ENCODE measurements at places on chromosomes 16 and 17.

- no peak for DNase-seq
These were observed 5.2 kb upstream of the SYNRG start for GRCh38 chr17:37614391-37614790.

DNA sequence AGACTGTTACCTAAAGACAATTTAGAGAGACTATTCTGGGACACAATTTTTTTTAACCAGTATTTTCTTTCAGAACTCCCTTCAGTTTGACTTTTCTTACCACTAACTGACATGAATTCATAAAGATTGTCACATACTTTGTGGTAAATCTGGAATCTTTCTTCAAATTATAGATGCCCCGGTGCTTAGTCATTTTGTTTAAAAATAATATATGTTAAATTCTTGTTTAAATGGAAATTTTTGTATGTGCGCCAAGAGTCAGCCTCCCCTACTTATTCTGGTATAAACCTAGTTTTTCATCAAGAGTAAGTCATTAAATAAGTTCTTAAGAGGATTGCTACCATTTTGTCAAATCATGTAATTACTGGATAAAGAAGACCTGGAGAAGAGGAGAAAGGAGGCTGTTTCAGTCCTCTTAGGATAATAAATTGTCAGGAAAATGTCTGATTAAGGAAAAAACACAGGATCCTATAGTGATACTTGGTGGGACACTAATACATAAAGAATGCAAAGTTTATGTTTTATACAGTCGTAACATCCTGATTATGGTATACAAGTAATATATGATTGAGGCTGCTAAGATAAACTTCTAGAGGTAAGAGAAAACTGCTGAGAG is 424.4 kb downstream of the PMP22 start:
- no peak for DNase-seq

DNA sequence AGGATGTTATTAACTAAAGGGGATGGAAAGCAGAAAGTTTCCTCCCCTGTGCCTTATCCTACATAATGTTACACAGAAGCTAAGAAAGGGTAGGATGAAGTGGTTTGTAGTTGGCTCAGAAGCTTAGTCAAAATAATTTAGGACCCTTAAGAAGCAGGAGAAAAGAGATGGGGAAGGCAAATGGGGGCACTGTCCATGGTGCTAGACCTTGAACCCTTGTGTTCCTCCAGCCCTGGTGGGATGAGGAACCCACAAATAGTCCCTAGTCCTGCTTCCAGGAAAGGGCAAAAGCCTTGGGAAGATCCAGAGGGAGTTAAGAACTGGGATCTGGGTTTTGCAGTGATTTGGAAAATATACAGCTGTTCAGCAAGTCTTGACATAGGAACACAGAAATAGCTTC is 54.5 kb downstream of the SLC5A11 start:
- no peak for DNase-seq

DNA sequence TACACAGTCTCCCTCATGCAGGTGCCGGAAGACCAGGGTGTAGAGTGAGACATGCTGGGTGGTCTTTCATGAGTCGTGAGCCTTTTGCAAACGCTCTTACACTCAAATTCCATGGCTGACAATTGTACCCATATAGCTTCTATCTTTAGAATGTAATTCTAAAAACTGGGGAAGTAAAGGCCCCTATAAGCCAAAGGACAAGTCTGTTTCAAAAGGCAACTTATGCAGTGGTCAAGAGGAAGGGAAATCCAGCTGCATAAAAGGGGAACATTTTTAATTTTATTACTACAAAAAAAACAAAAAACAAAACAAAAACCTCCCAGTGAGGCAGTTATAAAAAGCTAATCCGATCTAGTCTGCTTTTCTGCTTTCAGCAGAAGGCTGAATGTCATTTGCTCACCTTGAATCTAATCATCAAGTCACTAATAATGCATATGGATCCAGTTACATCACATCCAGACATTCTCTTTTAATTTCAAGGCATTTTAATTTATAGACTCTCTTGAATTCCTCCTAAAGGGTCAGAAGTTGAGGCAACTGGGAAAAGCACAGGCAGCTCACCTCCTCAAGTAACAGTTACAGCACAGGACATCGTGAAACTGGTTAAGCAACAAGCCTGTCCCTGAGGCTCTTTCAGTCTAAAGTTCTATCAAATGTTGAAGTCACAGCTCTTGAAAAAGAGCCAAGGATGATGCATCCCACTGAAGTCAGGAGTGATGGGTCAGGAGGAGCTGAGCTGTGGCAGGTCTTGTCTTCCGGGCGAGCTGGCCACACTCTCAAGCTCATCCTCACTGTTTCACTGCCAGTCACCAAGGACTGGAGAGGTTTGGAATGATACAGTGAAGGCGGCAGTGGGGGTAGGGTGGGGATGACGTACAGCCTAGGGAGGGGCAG is 99.7 kb downstream of the VPS53 start:
- no peak for DNase-seq

- DNase-seq = no peak
These were observed 15.3 kb upstream of the TNS4 start for GRCh38 chr17:40516581-40517285.

- DNase-seq = no peak
These were observed 181.1 kb downstream of the SNX29 start for GRCh38 chr16:12157517-12158093.

DNA sequence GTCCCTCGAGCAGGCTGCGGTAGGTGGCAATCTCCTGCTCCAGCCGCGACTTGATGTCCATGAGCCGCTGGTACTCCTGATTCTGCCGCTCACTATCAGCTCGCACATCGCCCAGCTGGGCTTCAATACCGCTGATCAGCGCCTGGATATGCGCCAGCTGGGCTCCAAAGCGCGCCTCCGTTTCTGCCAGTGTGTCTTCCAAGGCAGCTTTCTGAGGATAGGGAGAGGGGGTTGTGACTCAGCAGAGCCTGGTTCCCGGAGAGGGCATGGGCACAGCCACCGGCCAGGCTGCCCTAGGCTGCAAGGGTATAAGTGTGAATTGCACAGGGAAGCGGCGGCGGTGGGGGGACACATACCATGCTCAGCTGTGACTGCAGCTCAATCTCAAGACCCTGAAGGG is 4.3 kb downstream of the KRT19 start:
- no peak for DNase-seq

DNA sequence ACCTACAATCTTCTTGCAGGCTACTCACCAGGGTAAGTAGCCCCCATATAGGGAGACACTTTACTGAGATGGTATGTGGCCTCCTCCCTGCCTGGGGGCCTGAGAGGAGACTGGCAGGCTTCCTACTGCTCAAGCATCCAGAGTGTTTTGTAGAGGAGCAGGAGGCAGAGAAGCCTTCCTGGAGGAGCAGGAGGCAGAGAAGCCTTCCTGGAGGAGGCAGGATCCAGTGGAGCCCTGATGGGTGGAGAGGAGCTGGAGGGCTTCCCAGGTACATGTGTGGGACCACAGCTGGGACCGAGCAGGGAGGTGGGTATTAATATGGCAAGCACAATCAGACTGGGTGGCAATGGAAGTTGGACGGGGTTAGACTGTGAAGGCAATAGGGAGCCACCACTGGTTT is 2.1 kb upstream of the ADGRG5 start:
- peak; percentile 3 for DNase-seq

DNA sequence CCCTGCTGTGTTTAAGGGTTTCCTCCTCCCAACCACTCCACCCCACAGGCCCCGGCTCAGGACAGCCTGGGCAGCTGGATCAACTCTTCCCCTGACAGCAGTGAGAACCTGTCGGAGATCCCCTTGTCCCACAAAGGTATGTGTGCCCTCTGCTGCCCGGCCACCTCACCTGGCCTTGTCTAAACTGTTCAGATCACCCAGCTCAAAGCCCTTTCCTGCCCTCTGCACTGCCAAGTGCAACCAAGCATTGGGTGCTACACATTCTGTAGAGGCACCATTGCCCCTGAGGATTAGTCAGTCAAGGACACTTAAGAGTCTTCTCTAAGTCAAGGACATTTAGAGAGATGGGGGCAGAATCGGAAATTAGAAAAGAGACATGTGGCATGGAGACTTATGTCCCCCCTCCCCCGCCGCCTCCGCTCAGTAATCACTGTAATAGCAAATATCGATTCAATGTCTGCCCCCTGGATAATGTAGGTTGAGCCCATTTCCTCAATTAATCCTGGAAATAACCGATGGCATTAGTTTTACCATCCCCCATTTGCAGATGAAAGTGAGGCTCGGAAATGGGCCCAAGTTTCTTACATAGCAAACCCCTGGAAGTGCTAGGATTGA is 8.1 kb downstream of the BTBD17 start:
- no peak for DNase-seq

- no peak for DNase-seq
These were observed 8.6 kb downstream of the GNA13 start for GRCh38 chr17:65047941-65048340.
